ENCODE measurements at places on chromosomes 7 and 10.
A peak's percentile ranks its signal among the peaks of the same experiment; 100 is the strongest.

- DNase-seq, result no peak
Measured at GRCh38 chr7:118289476-118289875, 65.0 kb downstream of the ANKRD7 start.

GRCh38 chr10:22301193-22301592 lies 15.0 kb upstream of the COMMD3 start:
- DNase-seq, result no peak

DNA sequence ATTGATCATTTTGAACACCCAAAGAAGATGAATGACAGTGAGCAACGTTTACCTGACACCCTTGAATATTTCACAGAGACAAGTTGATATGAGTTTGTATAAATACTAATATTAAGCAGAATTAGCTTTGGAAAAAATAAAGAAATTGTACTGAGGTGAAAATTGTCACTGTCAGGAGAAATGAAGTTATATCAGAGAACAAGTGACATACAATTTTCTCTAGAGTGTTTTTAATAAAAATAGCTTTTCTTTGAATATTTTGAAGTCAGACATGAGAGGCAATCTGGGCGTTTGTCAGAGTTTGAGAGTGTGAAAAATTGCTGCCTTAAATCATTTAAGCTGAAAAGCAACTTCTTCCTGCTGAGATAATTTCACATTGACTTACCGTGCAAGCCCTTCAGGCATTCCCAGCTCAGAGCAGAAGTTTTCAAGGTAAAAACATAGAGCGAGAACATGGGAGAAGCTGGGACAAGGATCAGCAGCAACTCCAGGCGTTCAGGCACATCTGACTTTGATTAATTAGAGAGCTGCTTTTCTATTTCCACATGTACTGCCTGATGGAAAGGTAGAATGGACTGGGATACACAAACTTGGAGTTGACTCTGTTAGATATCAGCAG lies 535.9 kb downstream of the TFEC start:
- DNase-seq, result no peak

GRCh38 chr7:98520356-98520951 lies 96.6 kb upstream of the NPTX2 start:
- peak; percentile 5 for DNase-seq
